ENCODE measurements at places on chromosomes 7 and 10.
A peak's percentile ranks its signal among the peaks of the same experiment; 100 is the strongest.

DNA sequence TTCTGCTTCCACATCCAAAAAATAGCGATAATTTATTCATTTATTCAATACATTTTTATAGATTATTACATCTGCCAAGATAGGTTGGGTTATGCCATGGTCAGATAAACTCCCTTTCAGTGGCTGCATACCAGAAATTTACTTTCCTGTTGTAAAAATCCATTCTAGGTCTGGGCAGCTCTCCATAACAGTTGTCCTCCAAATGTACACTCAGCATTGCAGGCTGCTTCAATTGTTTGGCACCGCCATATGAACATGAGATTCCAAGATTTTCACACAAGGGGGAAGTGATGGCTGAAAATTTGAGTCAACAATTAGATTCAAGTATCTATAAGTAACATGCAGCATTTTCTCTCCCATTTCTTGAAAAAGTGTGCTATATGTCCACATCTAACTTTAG lies 568.7 kb downstream of the ETV1 start:
- no peak for DNase-seq

DNA sequence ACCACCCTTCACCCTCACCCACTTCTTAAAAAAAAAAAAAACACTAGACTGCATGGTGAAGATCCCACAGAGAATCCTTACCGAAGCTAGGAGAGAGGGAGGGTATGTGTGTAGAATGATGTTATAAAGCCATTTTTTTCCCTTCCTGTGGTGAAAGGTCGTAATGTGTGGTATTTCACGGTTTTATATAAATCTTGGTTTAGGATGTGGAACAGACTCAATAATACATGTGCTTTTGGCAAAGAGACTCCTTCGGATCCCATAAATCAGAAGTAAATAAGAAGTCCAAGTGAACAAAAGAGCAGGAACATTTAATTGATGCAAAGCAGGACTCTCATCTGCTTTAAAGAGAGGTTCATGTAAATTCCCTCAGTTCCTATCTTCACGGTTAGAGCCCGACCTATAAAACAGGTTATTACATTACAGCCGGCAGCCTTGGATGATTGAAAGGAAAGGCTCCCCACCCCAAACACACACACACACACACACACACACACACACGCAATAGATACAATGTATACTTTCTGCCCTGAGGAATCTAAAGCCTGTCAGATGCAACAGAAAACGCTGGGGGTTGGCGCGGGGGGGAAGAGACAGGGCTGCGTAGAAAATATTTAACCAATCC lies 8.8 kb downstream of the DLX5 start:
- no peak for DNase-seq

- DNase-seq = no peak
Measured at GRCh38 chr7:15326044-15326644, 235.7 kb downstream of the AGMO start.

DNA sequence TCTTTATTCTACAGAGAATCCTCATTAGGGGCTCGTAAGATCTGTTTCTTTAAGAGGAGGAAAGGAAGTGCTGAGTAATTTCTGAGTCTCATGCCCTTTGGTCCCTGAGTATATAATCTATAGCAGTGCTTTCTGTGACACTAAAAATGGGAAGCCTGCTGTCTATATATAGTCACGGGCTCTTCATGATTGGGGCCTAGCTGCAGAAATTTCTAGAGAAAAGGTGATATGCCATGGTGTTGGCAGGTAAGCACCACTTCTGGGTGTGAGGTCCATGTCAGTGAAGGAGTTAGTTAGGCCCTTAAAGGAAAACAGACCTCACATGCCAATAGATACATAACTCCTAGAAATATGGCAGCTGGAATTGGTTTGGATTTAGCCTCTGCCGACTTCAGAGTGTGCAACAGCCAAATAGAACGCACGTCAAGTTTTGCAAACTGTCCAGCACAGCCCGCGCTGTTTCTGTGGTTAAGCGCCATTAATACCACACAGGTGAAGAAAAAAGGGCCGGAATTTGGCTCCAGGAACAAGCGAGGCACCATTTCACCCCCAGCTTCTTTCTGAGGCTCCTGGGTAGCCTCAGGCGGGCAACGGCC lies 123.2 kb downstream of the TACC2 start:
- DNase-seq = no peak

DNA sequence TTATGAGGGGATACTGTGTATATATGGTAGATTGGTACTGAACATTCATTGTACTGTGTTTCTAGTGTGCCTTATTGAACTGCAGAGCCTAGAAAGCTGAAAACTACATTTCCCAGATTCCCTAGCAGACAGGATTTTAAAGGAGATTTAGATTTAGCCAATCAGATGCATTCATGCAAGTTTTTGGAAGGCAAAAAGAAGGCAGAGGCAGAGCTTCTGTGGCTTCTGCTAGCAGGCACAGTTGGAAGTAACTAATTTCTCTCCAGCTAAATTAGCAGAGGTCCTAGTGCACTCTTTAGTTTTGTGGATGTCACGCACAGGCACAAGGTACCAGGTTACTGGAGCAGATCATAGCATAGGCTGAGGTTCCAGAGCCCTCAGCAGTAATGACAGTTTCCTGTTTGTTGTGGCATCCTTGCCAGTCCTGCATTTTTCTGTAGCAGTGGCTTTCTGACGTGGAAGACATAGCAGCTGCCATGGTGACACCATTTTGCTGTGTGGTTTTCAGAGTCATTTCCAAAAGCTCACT lies 83.7 kb upstream of the CCDC71L start:
- DNase-seq = no peak

GRCh38 chr7:117172283-117172682 lies 150.6 kb downstream of the WNT2 start:
- no peak for DNase-seq

- no peak for DNase-seq
Measured at GRCh38 chr7:20440472-20441105, 109.9 kb downstream of the ITGB8 start.

- DNase-seq = peak; percentile 92
Measured at GRCh38 chr7:5396999-5397663, 26.5 kb downstream of the TNRC18 start.

- DNase-seq = no peak
Measured at GRCh38 chr10:11042357-11042756, 24.7 kb downstream of the CELF2 start.

DNA sequence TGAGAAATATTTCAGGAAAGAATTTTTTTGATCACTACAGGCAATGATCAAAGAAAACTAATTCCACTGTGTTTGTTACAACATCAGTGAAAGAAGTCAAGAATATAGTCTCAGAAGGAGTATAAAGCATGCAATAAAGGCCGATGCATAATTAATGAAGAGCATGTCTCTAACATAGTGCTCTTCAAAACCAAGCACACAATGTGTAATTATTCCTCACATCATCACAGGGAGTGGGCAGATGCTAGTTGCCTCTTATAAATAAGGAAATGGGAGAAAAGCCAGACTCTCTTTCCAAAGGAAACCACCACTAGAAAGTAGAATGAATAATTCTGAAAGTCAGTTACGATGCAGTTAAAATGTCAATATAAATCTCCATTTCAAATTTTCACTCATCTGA lies 220.1 kb downstream of the TEX36 start:
- DNase-seq = no peak

DNA sequence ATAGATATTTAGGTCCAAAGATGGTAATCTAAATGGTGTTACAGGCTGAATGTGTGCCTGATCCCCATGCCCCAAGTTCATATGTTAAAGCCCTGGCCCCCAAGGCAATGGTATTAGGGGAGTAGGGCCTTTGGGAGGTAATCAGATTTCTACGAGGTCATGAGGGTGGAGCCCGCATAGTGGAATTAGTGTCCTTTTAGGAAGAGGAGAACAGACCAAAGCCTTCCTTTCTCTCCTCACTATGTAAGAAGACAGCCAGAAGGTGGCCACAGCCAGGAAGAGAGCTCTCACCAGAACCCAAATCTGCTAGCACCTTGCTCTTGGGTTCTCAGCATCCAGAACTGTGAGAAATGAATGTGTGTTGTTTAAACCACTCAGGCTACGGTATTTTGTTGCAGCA lies 15.2 kb downstream of the ERVW-1 start:
- DNase-seq = no peak

DNA sequence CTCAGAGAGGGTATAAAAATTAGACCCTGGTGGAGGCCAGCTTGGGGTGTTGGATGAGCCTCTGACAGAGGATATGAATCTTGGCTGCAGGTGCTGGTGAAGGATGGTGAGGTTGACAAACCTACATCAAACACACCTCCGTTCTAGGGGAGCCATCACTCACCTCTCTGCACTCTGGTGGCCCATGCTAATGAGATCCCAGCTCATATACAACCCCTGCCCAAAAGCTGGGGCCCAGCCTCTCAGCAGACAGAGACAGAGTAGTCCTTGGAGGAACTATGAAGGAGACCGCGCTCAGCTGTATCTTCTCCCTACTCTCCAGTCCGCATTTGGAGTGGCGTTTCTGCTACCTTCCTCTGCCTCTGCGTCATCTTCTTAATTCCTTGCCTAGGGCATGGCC lies 83.1 kb upstream of the SORCS3 start:
- DNase-seq = no peak

GRCh38 chr10:126375299-126375698 lies 13.0 kb downstream of the ADAM12 start:
- no peak for DNase-seq

DNA sequence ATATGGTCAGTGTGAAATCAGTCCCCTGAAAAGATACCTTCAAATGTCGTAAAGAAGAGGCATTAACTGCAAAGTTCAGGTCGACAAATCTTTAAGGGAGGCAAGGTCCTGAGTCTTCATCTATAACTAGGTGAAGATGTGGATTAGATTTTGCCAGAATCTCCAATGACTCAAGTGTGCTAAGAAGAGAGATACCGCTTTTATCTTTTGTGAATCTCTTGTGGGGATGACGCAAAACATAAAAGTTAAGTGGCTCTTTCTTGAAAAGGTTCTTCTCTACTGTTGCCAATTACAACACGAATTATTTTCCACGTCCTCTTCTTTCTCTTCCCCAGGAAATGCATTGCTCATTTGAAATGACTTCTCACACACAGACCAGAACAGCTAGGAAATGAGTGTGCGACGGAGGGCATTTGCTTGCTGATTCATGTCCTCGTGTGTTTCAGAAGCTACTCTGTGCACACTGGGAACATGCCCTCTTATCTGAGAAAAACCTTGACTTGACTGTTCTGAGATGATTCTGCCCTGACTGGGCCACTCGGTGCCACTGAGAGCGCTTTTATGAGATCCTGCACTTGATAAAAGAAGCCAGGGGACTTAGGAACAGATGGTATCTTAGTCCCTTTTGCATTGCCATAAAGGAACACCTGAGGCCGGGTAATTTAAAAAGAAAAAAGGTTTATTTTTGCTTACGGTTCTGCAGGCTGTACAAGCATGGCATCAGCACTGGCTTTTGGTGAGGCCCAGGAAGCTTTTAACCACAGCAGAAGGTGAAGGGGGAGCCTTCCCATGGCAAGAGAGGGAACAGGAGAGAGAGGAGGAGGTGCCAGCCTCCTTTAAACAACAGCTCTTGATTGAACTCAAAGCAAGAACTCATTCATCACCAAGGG lies 169.5 kb upstream of the PFKP start:
- DNase-seq = no peak

- DNase-seq = no peak
Measured at GRCh38 chr10:111277661-111278060, 200.8 kb downstream of the ADRA2A start.

GRCh38 chr7:39924122-39924521 lies 25.9 kb upstream of the CDK13 start:
- DNase-seq = no peak
